CD4-positive, alpha-beta T cell treated with Interleukin-17A for 4 hours (primary cell): ENCODE measurements at places on chromosomes 16 and 17.

GRCh38 chr17:20271011-20271610 is 196.2 kb downstream of the LGALS9B start:
- DNase-seq: peak; percentile 59

DNA sequence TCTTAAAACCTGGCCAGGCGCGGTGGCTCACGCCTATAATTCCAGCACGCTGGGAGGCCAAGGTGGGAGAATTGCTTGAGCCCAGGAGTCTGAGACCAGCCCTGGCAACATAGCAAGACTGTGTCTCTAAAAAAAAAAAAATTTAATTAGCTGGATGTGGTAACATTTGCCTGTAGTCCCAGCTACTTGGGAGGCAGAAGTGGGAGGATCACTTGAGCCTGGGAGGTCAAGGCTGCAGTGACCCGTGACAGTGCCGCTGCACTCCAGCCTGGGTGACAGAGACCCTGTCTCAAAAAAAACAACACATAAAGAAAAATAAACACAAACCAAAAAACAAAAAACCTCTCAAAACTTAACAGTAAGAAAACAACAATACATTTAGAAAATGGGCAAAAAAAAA is 106.3 kb downstream of the SMG6 start:
- DNase-seq: no peak

DNA sequence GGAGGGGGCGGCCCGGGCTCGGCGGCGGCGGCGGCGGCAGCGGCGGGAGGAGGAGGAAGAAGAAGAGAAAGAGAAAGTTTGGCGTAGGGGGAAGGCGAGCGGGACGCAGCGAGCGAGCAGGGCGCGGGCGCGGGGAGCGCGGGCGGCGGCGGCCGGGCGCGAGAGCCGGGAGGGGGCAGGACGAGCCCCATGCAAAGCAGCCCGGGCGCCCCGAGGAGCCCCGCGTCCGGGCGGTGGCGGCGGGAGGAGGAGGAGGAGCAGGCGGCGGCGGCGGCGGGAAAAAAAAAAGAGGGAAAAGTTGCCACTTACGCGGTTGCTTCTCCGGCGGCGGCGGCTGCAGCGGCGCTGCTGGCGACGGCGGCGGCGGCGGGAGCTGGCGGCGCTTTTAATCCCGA is 10.3 kb upstream of the ZFHX3 start:
- peak; percentile 37 for DNase-seq

DNA sequence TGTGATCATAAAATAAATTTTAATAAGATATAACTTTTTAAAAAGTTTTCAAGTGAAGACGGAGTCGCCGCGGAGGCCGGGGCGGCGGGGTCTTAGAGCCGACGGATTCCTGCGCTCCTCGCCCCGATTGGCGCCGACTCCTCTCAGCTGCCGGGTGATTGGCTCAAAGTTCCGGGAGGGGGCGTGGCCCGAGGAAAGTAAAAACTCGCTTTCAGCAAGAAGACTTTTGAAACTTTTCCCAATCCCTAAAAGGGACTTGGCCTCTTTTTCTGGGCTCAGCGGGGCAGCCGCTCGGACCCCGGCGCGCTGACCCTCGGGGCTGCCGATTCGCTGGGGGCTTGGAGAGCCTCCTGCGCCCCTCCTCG is at the start of gene FOXC2:
Gene FOXC2, plus strand, starts transcription at position 229 of the 365 bp plus-strand sequence. CDS start 507 bp downstream, outside the sequence.
- peak; percentile 53 for DNase-seq

DNA sequence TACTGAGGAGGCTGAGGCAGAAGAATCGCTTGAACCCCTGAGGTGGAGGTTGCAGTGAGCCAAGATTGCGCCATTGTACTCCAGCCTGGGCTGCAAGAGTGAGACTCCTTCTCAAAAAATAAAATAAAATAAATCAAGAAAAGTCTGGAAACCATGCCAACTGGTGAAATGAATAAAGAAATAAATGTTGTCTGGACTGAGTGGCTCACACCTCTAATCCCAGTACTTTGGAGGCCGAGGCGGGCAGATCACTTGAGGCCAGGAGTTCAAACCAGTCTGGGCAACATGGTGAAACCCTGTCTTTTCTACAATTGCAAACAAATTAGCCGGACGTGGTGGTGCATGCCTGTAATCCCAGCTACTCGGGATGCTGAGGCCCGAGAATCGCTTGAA is 744 bp upstream of the LRRC37A3 start:
- DNase-seq: no peak

DNA sequence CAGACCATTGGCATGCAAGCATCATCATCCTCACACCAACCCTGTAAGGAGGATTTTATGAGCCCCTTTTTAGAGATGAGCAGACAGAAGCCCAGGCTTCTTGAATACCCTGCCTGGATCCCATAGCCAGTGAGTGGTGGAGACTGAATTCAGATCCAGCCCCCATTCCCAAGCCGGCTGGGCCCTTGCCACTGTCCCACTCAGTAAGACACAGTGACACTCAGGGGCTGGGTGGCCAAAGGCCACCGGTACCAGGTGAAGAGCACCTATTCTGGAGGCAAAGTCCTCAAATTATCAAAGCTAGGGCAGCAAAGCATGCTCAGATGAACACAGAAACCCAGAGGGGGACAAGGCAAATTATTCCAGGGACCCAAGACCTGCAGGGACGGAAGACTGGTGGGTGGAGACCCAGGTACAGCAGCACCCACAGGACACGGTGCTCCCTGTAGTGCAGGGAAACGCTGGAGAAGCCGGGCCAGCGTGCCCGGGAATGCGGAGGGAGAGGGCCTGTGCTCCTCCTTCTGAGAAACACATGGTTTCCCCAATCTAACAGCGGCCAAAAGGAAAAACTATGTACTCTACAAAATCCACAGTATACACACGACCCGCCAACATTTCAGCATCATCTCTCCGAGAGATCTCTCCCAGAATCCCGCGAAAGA is 33.2 kb upstream of the CRHR1 start:
- DNase-seq: no peak

- DNase-seq: no peak
Observed at GRCh38 chr16:64351121-64351520, 770.7 kb downstream of the CDH11 start.

DNA sequence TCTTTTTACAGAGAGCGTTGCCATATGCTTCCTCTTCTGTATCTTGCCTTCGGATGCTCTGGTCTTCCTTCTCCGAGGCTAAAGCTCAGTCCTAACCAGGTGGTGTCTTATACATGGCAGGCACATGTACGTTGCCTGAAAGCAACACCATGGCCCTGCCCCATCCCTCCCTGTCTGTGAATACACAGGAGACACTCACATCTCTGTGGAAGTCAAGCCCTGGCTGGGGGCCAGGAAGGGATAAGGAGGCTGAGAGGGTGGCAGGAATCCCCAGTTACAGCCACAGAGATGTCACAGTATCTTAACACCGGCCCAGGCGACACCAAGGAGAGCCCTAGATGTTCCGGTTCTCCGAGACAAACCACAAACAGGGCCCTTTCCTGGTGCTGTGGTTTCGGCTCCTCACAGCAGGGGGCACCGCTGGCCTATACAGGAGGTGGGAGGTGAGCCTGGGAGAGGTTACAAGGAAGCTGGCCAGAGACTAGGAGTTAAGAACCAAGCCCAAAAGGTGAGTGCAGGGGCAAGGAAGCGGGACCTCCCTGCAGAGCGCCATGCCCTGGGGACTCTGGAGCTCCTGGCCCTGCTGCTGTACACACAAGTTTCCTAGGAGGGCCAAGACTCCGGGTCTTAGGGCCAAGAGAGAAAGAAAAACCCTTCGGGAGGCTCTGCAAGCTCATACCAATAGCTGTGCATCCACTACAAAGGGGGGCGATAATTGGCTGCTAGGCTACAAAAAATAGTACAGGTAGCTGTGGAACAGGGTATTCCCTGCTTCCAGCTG is 41.7 kb downstream of the SRL start:
- DNase-seq: peak; percentile 43

DNA sequence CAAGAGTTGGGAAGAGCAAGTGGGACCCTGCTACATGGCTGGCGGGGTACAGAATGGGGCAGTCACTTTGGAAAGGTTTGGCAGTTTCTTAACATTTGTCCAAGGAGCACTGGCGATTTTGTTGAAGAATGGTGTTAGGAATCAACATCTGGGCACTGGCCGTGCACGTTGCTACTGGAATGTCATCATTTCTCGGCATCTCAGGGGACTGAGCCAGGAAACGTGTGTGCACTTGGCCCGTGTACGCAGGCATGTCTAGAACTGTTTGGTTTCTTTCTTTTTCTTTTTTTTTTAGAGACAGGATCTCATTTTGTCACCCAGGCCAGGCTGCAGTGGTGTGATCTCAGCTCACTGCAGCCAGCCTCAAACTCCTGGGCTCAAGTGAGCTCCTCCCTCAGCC is 17.3 kb upstream of the FOXK2 start:
- DNase-seq: no peak

GRCh38 chr16:72066747-72067146 is 3.7 kb downstream of the HPR start:
- no peak for DNase-seq

GRCh38 chr17:47871048-47871447 is 20.1 kb upstream of the SP6 start:
- DNase-seq: no peak

GRCh38 chr17:75087558-75088453 is at the start of gene SLC16A5:
TSS of gene SLC16A5 (plus strand) at chr17:75087954. CDS start at chr17:75093637, 5,683 bp downstream.
- peak; percentile 75 for DNase-seq

DNA sequence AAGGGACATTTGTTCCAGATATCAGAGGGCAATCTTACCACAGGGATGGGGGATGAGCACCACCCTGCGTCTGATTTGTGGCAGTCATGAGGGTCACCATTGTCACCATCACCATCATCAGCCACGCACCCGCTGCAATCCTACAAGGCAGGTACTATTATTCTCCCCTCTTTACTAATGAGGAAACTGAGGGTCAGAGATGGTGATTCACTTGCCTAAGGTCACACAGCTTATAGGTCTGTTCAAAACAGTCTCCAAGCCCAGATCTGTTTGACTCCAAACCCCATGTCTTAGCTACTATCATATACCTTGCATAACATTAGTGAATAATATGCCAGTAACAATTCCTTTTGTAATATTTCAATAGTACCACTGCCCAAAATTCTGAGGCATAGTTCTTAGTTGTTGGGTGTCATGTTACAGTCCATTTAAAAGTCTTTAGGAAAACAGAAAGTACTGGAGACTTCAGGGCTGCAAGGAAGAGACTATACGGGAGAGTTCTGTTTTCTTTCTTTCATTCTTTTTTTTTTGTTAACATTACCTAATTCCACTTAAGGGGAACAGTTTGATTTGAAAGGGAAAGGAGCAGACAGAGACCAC is 166.4 kb downstream of the C16orf95 start:
- no peak for DNase-seq

- no peak for DNase-seq
Observed at GRCh38 chr17:75767881-75768280, 2.9 kb upstream of the GALK1 start.

GRCh38 chr16:87918866-87919680 is 17.3 kb downstream of the CA5A start:
- DNase-seq: no peak

- DNase-seq: no peak
Observed at GRCh38 chr17:51059781-51060180, 60.9 kb downstream of the SPAG9 start.

DNA sequence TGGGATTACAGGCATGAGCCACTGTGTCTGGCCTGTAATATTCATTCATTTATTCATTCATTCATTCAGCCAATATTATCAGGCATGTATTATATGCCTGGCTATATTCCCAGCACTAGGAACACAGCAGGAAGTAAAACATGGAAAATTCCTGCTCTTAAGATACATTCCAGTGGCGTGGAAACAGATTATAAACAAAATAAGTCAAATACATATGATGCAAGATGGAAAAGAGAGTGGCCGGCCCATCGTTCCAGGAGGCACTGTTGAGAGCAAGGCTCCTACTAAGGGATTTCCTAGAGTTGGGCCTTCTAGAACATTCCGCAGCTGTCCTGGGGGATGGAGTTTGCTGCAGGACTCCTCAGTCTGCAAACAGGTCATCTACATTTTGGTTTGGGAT is 17.7 kb downstream of the ADCY9 start:
- no peak for DNase-seq

- DNase-seq: no peak
Observed at GRCh38 chr16:8996891-8997290, 33.2 kb upstream of the USP7 start.

GRCh38 chr16:56309008-56309407 is 116.3 kb downstream of the AMFR start:
- DNase-seq: no peak

GRCh38 chr16:47492428-47493377 is 31.6 kb downstream of the PHKB start:
- DNase-seq: peak; percentile 12

DNA sequence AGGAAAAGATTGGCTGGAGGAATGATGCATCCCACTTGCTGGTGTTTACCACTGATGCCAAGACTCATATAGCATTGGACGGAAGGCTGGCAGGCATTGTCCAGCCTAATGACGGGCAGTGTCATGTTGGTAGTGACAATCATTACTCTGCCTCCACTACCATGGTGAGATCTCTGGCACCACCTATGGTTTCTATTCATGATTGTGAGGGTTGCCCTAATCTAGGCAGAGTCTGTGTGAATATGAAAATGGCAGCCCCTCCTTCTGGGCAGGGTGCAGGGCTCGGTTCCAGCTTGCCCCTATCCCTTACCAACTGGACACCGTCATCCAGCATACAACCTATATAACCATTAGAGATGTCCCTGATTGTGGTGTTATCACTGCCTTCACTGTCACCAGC is 33.4 kb downstream of the ITGB3 start:
- no peak for DNase-seq

GRCh38 chr17:63419949-63420867 is 25.9 kb downstream of the CYB561 start:
- DNase-seq: peak; percentile 63

DNA sequence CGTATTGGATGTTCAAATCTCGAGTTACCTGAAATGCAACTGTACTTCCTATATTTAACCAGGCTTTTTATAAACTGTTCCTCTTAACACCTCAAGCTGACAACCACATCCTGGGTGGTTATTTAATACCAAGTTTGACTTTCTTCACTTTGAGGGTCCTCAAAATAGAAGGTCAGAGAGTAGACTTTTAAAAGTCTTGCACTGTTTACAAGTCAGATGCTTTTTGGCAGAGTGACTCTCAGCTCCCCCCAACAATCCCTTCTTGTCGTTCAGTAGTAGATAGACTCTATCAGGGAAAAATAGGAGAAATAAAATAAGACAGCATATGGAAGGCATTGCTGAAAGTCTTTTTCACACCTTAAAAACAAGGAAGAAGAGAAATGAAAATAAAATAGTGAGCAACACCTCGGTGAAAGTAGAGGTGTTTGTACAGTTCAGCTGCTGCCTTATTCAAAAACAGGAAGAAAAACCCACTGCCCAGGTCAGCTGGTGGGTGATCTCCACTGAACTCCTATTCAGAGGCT is 650.4 kb downstream of the WWOX start:
- DNase-seq: no peak

- no peak for DNase-seq
Observed at GRCh38 chr16:88923926-88924833, 52.8 kb downstream of the CBFA2T3 start.

GRCh38 chr17:76562734-76563148 is 22.9 kb downstream of the PRCD start:
- DNase-seq: no peak

GRCh38 chr17:17837380-17837821 is 615 bp upstream of the SREBF1 start:
- DNase-seq: no peak

GRCh38 chr17:17564323-17564722 is 27.2 kb downstream of the PEMT start:
- DNase-seq: no peak

DNA sequence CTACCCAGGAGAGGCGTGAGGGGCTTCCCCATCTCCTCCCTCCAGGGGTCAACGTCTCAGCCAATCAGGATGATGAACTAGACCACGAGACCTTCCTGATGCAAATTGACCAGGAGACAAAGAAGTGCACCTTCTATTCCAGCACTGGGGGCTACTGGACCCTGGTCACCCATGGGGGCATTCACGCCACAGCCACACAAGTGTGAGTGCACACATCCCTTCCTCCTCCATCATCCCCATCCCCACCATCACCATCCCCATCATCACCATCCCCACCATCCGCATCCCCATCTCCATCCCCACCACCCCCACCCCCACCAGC is 6.8 kb downstream of the FSCN2 start:
- DNase-seq: no peak
